ENCODE measurements at places on chromosomes 5 and 9.

- DNase-seq: no peak
Measured at GRCh38 chr9:89815061-89815902, 210.5 kb downstream of the GADD45G start.

GRCh38 chr5:154193283-154193682, 2.8 kb downstream of the GALNT10 start:
- DNase-seq: no peak

- no peak for DNase-seq
Measured at GRCh38 chr5:113295111-113295539, 139.7 kb downstream of the TSSK1B start.

GRCh38 chr9:13116292-13116691, 163.2 kb downstream of the MPDZ start:
- DNase-seq: no peak

- no peak for DNase-seq
Measured at GRCh38 chr5:67942421-67942820, 273.1 kb upstream of the PIK3R1 start.

- no peak for DNase-seq
Measured at GRCh38 chr5:329121-329735, 7.7 kb downstream of the AHRR start.

DNA sequence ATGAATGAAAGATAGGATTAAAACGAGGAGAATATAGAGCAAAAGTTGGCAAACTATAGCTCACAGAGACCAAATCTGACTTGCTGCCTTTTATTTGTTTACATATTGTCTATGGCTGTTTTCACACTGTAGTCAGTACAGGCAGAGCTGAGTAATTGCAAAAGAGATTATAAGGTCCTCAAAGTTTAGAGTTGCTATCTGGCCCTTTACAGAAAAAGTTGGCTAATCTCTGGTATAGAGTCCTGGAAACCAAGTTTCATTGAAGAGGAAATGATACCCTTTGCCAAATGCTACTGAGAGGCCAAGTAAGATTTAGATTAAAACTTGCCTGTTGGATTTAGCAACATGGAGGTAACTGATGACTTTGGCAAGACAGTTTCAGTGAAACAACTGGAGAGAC, 36.0 kb downstream of the LYRM7 start:
- no peak for DNase-seq

DNA sequence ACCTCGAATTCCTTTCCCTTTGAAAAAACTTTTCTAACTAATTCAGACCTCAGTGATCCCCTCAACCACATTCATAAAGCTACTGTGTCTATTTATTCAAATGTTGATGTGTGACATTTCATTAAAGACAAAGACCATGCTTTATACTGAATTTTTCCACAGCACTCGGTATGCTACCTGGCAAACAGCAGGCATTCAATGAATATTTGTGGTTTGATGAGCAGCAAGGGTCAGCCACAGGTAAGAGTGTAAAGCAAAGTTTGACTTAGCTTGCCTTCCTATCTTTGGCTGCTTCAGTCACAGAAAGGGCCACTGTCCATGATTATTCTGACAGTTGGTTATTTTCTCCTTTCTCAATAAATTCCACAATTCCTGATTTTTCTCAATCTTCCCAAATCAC, 5.1 kb upstream of the CDC42SE2 start:
- no peak for DNase-seq

GRCh38 chr9:70816316-70816715, 305.1 kb downstream of the TRPM3 start:
- no peak for DNase-seq

DNA sequence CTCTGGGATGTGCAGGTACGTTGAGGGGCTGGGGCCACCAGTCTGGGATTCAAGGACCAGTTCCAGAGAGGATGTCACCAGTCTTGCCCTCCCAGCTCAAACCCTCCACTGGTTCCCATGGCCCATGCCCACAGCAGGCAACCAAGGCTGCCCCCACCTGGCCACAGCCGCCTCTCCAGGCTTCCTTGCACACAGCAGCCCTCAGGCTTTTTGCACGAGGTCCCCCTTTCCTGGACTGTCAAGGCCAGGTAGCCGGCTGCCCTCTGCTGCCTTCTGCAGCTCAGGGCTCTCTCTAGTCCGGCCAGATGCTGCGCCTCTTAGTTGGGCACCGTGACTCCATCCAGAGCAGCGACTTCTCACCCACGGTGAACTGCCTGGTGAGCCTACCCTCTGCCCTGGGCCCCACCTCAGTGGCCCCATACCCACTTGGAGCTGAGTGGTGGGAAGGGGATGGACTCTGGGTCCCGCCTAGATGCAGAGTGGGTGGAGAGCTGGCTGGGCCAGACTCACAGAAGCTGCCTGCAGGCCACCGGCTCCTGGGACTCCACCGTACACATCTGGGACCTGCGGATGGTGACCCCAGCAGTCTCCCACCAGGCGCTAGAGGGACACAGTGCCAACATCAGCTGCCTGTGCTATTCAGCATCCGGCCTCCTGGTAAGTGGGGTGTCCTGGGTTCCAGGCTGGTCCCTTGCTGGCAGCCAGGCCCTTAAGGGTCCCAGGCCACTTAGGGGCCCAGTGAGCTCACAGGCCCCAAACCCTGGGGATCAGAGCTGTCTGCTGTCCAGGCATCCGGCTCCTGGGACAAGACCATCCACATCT, 2.9 kb downstream of the WDR38 start:
- no peak for DNase-seq

- DNase-seq: no peak
Measured at GRCh38 chr9:2486988-2487387, 134.6 kb upstream of the VLDLR start.

DNA sequence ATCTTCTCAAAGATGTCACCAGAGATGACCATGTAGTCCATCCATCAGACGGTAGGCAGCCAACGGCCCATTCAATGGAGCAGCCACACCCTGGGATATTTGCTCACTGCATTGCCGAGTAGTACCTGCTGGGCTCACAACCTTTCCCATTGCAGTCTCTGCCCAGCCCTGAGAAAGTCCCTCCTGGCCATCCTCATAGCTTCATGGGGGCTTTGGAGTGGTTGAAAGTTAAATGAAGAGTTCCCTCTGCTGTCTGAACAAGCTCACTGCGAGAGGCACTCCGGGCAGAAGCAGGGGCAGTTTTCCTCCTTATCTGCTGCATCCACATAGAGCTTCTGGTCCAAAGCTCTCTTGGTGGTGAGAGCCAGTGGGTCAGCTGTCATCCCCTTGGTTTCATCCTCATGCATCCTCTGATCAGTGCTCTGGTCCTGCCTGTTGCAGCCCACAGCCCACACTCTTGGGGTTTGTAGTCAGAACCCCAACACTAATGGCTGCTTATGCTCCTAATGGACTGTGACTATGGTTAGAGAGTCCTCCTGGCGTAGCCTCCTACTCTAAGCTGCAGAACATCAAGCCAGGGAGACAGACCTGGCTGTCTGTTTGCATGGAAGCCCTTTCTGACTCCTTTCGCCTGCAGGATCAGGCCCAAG, 23.3 kb downstream of the TNFSF8 start:
- no peak for DNase-seq

- DNase-seq: no peak
Measured at GRCh38 chr9:134291961-134292871, 34.0 kb upstream of the RXRA start.

GRCh38 chr5:39665328-39665727, 240.5 kb upstream of the DAB2 start:
- DNase-seq: no peak

DNA sequence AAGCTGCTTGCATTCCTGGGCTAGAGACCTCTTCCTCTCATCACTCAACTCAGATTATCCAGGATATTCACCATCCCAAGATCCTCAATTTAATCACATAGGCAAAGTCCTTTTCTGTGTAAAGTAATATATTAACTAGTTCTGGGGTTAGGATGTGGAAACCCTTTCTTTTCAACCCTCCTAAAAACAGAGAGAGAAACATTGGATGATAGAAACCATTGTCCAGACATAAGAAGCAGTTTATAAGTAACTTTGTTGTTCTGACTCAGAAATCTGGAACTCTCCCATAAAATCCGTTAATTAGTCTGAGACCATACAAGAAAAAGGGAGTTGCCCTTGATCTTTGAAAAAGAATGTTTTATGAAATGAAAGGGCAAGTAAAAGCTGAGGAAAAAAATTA, 817.1 kb upstream of the CDH9 start:
- DNase-seq: no peak

- DNase-seq: no peak
Measured at GRCh38 chr5:67141644-67142043, 55.0 kb downstream of the CD180 start.

DNA sequence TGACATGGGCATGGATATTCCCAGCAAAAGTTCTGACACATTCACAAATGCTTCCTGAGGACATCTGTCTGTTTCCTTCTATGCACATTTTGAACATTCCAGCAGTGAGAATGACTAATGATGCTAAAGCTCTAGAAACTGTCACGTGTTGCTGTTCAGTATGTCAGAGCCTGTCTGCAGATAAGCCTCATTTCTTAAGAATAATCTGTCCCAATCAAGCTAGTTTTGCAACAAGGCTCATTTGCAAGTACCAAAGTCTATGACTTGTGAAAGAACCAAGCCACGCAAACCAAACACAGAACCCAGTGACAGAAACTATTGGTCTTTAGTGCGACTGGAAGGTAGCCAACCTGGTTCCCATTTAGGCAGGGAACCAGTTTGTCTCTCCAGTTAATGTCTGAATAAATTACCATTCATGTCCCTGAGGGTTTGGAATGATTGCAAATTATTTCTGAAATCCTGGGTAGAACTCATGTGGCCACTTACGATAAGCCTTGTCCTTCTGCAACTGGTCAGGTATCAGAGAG, 178.5 kb downstream of the C9orf152 start:
- no peak for DNase-seq

- DNase-seq: no peak
Measured at GRCh38 chr5:80600943-80601693, 31.0 kb upstream of the ANKRD34B start.

DNA sequence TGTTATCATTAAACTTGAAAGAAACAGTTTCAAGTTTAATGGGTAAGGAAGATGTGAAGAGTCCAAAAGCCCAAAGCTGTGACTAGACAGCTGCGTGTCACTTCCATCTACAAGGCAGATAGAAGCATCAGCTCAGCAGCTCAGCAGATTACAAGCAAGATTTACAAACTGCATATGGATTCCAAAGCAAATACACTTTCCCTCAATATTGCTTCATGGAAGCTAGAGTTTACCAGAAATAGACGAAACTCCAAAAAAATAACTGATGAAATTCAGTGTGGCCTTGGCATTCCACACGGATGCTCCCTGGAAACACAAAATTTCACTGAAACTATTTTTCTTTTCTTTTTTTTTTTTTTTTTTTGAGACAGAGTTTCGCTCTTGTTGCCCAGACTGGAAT, 17.9 kb downstream of the MYO10 start:
- no peak for DNase-seq

GRCh38 chr9:127537792-127538191, 74.3 kb upstream of the STXBP1 start:
- DNase-seq: no peak

DNA sequence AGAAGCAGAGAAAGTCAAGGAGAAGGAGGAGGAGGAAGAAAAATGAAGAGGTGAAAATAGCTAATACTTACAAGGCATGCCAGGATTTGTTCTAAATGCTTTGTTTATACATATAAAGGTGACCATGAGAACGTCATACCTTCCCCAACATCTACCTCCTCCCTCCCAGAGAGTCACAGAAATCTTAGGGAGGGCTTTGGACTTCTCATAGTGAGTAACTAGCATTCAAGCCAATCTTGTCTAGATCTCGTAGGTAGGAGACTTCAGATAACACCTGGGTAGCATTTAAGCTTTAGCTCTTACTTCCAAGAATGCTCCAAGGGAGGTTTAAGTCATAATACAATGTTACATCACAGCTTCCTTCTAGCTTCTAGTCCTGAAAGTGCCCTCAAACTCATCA, 36.5 kb upstream of the GPBP1 start:
- DNase-seq: no peak

DNA sequence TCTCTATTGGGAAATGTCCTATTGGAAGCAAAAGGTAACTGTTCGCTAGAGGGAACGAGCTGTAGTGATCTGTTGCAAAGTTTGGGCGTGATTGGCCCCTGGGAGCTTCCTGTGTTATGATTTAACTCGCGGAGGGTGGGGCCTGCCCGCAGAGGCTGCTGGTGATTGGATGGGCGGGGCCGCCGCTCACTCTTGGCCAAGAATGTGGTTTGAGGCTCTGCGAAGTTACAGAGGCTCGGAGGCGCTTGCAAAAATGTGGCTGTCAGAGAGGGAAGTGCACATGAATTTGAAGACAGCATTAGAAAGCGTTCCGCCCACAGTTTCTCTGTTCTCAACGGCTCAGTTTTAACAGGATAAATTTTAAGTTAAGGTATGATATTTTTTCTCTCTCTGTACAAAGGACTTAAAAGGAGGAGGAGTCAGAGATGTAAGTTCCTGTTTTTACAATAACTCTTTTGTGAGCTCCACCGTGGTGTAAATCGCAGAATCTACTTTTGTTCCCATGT, 46.9 kb downstream of the CNTRL start:
- peak; percentile 92 for DNase-seq

DNA sequence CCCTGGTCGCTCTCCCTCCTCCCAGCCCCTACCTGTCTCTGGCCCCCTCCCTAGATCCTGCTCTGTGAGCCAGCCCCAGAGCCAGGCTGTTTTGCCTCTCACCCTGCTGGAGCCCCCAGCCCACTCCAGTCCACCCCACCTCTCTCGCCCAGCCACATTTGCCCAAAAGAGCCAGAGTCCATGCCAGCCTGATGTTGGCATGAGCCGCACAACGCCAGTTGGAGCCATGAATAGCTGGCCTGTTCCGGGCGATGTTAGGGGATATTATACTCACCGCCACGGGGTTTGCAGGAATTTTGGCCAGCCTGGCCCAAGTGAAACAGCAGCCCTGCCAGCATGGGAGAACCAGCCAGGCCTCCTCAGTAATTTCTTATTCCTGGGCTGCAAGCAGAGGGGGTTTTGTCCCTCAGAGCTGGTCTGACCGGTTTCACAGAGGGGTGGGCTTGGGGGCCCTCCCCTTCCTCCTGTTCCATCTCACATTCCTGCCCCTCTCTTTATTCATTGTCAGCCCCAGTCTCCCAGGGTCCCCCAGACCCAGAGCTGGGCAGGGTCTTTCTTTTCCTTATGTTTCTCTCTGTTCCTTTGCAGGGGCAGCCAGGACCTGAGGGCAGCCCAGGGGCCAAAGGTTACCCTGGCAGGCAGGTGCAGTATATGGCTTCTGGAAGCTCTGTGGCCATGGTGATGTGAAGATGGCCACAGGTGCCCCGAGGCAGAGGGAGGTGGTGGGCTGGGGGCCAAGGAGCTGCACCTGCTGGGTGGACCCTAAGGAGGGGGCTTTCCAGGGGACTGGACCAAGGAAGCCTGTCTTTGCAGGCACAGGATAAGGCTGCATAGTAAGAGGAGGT, 50.1 kb downstream of the COL27A1 start:
- DNase-seq: no peak

GRCh38 chr5:36934740-36935356, 58.3 kb downstream of the NIPBL start:
- no peak for DNase-seq

GRCh38 chr5:178384816-178385495, 152.4 kb upstream of the PHYKPL start:
- DNase-seq: no peak

- no peak for DNase-seq
Measured at GRCh38 chr5:66644111-66644510, 47.9 kb downstream of the MAST4 start.
